EH (cell line): ENCODE measurements at places on chromosomes 12 and 14.

DNA sequence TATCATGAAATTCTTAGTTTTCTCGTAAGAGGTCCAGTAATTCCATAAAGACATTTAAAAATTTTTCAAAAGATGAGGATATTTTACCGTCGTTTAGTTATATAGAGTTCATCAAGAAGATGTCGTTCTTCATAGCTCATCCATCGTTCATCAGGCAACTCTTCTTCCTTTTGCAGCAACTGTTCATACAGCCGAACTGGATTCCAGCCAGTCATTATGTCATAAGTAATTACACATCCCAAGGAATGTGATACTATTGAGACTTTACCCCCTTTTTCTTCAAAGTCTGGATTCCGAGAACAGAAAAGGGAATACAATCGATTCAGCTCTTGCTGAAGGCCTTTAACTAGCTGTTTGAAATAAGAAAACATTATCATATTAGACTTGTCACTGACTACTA is 90.3 kb downstream of the DDHD1 start:
- peak; percentile 8 for DNase-seq

DNA sequence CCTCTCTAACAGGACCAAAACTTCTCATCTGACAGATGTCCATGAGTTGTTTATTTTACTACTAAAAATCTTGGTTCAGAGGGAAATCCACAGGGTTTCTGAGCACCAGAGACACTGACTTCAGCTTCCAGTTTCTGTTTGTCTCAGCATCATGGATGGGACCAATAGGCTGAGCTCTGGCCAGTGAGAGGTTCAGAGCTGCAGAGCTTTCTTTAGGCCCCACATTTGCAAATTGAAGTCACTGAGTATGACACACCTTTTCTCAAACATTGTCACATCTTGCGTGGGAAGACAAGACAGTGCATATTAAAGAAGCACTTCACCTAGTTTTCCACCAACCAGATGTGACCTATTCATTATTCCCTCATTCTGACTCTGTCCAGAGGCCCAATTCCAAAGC is 45.2 kb downstream of the RDH12 start:
- DNase-seq = no peak

- DNase-seq = no peak
These were observed 223.5 kb downstream of the SLC41A2 start for GRCh38 chr12:104734541-104735095.

DNA sequence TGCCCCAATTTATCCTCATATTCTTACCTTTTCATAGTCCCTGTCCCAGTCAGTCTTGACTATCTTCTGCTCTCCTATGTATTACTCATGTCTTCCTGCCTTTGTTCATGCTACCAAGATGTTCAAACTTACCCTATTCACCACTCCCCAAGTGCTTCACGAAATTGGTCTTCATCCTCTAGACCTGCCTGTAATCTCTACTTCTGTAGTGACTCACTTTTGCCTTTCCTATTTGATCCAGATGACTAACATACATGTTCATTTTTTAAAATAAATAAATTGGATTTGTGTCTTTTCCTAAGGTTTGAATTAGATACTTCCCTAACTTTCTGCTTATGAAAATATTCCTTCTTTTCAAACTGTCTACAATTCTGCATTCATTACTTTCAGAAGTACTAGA is 107.7 kb upstream of the PPM1H start:
- DNase-seq = peak; percentile 16

DNA sequence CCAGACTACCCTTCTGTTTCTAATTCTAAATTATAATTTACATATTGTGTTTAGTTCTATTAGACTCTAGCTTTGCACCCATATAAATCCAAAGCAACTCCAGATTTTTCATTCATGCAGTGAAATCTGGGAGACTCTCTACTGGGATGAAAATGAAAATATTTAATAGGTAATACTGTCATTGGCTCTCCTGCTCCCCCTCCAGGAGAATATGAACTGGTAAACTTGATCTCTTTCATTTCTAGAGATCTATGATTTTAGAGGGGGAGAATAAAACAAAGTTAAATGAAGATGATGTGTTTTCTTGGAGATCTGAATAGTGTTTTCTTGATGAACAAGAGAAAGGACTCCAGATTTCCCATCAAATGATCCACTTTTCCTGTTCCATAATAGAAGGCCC is 104.3 kb upstream of the TMCC3 start:
- no peak for DNase-seq

DNA sequence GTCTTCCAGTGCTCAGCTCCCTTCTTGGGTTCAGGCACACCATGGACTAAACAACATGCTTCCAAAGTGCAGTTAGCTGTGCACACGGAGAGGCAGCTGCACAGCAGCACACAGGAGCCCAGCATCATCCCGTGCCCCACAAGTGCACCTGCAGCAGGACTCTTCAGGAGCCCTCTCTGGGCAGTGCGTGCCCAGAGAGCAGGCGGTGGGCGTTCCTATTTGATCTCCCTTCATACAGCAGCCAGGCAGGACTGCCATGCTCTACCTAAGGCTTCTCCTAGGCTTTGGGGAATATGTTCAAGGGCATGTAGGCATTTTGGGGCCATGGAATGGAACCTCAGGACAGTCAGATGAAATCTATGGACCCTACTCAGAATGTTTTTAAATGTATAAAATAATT is 35.5 kb downstream of the ANO2 start:
- DNase-seq = no peak

DNA sequence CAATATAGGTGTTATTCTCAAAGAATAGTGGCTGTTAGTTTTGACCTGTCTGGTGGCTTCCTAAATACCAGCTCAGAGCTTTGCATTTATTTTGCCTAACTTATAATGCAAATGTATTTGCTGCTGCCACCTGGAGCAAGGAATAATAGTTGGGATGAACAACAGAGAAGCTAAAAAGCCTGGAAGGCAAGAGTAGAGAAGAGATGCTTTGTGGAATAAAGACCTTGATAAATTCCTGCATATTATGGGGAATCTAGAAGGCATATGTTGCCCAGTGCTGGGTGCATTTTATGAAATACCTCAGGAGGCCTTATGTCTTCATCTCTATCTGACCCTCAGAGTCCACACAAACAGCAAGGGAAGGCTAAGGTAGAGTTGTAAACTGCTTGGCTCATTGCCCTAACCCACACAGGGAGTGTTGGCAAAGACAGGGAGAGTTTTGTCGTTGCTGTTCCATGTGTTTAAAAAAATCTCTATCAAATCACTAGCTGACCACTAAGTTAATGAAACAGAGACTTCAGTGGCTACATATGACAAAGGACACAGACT is 53.7 kb upstream of the SCAF11 start:
- no peak for DNase-seq

DNA sequence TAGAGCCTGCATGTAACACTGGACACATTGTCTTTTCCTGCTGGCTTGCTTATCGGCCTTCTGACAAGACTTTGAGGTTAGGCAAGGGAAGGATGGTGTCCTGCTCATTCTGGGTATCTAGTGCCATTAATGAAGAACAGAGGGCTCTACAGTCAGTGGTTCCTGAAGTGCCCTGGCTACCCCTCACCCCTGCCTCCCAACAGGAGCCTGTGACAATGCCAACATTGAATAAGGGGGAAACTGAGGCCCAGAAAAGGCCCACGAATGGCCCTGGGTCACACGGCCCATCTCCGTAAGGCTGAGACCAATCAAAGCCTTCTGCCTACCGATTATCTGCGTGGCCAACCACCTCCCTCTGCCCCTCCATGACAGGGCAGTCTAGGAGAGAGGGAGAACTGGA is 2.1 kb downstream of the IFI27L2 start:
- no peak for DNase-seq

GRCh38 chr14:93982230-93983007 is 6.0 kb upstream of the ASB2 start:
- no peak for DNase-seq

DNA sequence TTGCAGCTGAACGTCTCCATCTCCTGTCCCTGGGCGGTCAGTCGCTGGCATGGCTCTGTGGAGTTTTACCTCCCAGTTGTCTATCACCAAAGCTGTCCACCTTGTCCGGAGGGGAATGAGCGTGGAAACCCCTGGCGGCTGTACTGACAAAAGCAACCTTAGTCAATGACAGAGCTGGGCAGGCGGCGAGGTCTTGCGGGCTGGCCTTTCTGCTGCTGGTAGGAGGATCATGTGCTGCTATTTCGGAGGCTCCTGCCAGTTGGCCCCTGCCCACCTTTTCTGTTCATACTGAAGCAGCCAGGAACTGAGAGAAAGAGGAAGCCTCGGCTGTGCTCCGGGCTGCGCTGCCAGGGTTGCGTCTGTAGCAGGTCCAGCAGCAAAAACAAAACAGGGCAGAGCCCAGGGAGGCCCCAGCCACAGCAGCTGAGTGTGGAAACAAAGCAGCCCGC is 57.7 kb downstream of the HMGA2 start:
- DNase-seq = no peak

DNA sequence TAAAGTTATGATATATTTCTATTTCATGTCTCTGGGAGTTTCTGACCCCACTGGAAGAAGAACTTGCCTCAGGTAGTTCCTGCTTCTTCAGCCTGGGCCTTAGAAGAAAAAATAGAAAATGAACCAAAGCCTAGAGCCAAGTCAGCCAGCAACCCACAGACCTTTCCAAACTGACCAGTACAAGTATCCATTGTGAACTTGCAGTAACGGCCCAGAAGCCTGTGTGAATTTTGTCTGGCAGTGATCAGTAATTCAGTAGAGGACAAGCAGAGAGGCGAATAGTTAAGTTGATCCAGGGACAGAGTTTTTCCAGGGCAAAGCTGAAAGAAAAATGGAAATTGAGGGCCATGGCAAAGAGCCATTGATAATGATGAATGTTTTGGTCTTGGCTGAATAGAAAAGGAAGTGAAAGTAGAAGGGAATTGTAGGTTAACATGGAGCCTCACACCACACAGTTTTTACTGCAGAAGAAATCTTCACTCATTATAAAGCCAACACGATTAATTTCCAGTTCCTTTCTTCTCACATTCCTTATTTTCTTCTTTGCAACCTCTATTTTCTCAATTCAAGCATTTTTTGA is 311.8 kb downstream of the BTG1 start:
- no peak for DNase-seq

DNA sequence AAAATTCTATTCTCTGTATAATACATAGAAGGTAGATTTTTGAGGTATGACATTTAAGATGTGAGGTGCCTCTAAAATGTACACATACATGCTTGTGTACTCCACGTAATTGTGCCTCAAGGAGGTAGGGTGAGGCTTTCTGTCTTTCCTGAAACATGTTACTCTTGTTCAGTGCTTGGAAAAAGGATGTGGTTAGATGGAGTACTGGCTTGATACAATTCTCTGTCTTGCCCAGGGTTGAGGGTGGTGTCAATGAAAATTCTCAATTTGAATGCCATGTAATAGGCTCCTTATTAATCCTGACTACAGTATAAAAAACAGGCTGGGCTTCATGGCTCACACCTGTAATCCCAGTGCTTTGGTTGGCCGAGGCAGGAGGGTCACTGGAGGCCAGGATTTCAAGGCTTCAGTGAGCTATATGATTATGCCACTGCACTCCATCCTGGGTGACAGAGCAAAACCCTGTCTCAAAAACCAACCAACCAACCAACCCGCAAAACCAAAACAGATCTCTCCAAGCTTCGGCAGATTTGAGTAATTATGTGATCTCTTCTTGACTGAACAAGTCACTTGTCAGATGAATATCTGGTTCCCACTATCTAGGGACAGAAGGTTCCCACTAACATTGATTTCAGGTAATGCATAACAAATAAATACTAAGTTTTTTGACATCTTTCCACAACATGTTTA is 41.6 kb downstream of the RCOR1 start:
- no peak for DNase-seq

DNA sequence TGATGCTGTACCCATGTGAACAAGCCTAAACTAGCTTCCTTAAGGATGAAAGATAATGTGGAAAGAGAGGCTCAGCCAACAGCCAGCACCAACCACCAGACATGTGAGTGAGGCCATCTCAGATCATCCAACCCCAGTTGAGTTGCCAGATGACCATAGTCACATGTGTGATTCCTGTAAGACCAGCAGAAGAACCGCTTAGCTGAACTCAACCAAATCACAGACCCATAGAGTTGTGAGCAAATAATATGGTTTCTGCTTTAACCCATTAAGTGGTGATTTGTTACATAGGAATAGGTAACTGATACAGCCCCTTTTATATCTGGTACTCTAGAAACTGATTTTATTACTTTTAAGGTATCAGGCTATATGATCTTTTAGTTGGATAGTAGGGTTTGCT is 17.6 kb upstream of the ELK3 start:
- DNase-seq = no peak

DNA sequence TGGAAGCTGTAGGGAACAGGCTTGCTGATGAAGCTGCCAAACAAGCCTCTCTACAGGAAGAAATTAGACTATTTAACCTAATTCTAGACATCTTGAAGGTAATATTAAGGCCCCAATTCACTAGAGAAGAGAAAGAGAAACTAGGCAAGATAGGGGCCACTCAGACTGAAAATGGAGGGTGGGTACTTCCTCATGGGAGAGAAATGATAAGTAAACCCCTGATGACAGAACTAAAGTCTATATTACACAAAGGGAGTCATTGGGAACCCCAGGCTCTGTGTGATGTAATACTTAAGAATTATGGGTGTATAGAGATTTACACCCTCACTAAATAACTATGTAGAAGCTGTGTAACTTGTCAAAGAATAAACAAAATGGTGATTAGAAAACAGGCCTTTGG is 64.3 kb downstream of the APOBEC1 start:
- no peak for DNase-seq

DNA sequence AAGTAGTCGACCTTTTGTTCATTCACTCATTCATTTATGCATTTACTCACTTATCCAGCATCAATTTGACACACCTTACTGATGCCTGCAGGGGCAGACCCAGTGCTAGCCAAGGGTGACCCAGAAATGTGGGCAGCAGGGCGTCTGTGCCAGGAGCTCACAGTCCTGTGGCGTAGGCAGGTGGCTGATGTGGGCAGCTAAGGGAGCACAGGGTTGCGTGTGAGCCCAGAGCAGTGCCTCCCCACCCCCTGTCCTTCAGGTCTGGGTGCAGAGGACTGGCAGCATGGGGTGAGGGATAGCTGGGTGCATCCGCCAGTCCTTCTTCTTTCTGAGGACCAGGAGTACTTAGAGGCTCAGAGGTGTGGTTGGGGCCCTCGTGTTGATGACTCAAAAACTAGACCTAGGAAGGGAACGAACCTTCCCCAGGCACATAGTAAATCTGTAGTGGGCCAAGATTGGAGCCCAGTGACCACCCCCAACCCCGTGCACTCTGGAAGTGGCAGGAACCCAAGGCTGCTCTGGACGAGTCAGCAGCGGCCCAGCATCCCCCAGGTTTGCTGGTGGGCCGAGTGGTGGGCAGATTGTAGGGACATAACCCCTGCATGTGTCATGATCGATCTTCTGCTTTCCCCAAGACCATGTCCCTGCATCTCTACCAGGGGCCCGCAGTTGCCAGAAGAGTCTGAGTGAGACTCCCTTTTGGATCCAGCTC is 63.9 kb downstream of the BEGAIN start:
- no peak for DNase-seq

GRCh38 chr14:33587791-33588190 is 363.1 kb downstream of the EGLN3 start:
- DNase-seq = no peak

- no peak for DNase-seq
These were observed 129.4 kb downstream of the SCARB1 start for GRCh38 chr12:124734224-124734788.

GRCh38 chr12:108689314-108690190 is 41.8 kb downstream of the CORO1C start:
- peak; percentile 39 for DNase-seq
